DMS79 treated with DMSO at 0.1 percent for 48 hours (cell line): ENCODE measurements at places on chromosomes 2 and 18.

- no peak for DNase-seq
These were observed 107.6 kb downstream of the BIRC6 start for GRCh38 chr2:32464431-32464830.

DNA sequence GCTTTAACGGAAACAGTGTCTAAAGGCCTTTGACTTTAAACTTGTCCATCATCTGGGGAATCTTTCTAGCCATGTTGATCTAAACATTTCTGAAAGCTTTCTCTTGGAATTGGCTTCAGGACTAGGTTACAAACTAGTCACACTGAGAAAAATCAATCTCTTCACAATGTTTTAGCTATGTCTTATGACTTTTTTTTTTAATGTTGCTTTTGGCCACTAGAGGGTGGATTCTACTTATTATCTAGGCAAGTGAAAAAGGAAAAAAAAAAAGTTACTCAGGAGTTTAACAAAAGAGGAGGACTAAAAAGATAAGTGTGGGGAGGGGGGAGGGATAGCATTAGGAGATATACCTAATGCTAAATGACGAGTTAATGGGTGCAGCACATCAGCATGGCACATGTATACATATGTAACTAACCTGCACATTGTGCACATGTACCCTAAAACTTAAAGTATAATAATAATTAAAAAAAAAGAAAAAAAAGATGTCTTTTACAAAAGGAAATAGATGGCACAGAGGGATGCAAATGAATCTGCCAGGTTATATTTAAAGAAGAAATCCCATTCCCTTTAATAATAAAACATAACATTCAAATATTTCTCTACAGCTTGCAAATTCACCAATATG is 160.4 kb upstream of the PID1 start:
- peak; percentile 44 for DNase-seq

GRCh38 chr2:239994086-239994485 is 31.1 kb downstream of the NDUFA10 start:
- DNase-seq = no peak

- DNase-seq = no peak
These were observed 10.1 kb downstream of the UGP2 start for GRCh38 chr2:63851691-63852311.

DNA sequence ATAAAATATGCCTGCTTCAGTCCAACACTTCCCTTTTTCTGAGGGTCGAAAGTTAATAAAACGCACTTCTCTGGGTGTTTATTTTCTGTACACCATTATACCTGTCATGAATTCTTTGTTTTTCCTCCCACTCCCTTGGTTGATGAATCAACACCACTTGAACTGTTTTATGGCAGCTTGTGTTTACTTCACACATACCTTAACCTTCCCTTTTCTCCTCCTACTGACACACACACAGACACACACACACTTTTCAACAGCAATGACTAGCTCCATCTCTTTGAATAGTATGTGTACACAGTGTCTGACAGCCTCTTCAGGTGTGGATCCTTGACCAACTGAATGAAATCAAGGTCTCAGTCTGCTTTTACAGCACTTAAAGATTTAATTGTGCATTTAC is 91.3 kb downstream of the SATB2 start:
- peak; percentile 10 for DNase-seq

- no peak for DNase-seq
These were observed 757.4 kb downstream of the SATB2 start for GRCh38 chr2:198700319-198700718.

DNA sequence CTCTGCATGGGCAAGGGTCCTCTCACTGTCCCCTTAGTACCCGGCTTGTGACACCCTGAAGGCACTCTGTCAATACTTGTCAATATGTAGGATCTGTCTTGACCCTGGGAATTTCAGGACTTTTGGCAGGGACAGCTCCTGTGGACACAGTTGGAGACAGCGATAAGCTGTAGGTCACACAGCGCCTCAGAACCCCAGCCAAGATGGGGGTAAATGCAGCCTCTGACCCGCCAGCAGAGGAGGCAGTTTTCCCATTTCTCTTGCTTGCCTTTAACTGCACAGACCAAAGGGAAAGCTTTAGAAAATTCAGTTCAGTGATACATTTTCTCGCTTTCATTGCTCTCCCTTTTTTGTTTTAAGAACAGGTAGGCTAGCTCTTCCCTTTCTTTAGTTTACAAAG is 54.8 kb upstream of the KLHL29 start:
- no peak for DNase-seq

- no peak for DNase-seq
These were observed 47.9 kb upstream of the CABLES1 start for GRCh38 chr18:23087352-23087751.

DNA sequence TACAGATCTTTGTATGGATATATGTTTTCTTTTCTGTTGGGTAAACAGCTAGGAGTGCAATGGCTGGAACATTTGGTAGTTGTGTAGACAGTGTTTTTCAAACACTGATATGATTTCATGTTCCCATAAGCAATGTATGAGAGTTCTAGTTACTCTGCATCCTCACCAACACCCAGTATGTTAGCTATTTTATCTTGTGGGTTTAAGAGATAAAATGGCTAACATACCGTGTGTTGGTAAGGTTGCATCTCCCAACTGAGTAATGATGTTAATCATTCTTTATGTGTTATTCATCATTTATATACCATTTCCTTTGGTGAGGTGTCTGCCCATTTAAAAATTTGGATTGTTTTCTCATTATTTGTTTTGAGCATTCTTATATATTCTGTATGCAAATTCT is 65.7 kb downstream of the LYPD6B start:
- DNase-seq = no peak

DNA sequence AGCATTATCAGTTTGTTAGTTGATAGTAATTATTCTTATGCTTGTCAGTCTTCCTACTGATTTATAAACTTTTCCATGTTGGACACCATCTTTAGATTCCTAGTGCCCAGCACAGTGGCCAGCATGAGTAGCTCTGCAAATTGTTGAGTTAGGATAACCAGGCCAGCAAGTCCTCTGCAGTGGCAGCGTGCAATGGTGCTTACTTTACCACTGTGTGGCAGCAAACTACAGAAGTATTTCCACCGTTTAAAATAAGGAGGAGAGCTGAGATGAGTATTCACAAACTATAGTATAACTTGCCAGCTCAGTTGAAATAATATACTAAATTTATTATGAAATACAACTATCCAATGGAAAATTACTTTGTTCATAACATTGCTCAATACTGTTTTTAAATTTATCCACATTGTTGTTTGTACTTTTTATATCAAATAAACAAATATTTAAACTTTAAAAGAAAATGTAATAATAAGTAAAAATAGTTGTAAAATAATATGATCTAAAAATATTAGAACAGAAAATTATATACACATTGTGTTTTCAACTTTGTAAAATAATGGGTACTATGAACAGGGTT is 9.3 kb upstream of the THADA start:
- DNase-seq = no peak

DNA sequence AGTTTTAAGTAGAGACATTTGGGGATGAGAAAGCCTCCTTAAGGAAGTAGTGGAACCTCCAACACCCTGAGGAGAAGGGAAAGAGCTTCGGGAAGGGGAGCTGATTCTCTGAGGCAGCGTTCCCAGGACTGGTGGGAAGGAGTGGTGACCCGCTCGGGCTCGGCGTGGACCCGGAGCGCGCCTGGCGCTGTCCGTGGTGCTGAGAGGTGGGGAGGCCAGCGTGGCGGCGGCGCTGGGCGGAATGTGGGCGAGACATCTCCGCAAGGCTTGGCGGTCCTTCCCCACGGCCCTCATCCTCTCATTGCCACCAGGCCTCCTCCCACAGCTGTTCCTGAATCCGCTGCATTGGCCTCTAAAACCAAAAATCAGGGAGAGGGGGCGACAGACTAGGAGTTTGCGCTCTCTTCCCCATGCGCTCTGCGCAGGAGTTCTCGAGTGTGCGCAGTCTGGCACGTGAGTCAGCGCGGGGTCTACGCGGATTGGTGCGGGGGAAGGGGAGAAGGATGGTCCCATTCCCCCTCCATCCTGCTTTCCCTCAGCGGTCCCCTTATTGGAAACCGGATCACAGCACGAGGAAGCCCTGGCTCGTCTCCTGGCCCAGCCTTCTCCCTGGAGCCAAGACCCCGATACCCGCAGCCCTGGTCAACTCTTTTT is 857 bp downstream of the RESP18 start:
- DNase-seq = no peak

- no peak for DNase-seq
These were observed 431.9 kb upstream of the TCF4 start for GRCh38 chr18:56019908-56020307.

DNA sequence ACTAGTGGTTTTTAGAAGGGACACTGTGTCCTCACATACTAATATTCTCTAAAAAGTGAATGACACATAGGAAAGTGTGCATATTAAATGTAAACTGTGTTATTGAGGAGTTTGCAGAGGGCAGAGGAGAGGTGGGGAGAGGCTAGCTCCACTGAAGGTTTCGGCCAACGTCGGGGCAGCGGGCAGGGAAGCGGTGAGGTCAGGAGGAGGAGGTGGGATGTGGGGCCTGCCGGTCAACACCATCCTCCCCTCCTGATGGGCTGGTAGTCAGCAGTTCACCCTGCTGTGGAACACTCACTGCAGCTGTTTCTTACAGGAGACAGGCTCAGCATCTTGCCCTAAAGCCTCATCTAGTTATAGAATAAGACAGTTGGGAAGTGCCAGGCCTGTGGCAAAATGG is 74.2 kb downstream of the ARHGEF4 start:
- no peak for DNase-seq

DNA sequence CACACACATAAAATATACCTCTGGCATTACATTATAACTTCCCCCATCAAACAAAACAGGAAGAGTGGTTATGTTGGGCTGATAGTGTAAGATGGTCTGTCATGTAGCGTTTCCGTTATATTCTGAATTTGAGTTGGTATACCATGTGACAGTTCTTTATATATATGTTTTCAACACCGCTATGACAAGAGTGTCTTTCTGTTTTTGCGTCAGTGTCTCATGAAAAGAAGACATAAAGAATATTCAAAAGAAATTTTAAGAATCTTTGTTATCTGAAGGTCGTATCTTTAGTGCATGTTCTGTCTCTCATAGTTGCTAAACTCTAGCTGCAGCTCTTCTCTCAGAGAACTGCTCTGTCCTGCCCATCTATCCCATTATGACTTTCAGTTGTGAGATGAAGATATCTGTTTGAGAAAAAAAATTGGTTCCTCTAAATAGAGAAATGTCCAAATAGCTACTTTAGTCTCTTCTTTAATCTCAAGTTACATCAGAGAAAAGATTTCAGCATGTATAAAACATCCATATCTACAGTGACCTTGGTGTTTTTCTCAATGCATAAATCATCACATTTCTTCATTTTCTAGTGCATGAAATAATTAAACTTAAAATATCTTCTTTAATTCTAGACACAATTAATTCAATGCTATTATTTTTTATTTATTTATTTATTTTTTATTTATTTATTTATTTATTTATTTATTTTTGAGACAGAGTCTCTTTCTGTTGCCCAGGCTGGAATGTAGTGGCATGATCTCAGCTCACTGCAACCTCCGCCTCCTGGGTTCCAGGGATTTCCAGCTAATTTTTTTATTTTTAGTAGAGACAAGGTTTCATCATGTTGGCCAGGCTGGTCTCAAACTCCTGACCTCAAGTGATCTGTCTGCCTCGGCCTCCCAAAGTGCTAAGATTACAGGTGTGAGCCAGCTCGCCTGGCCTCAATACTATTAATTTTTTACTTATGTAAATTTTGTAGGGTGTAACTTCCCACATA is 24.3 kb upstream of the PSME4 start:
- DNase-seq = no peak

DNA sequence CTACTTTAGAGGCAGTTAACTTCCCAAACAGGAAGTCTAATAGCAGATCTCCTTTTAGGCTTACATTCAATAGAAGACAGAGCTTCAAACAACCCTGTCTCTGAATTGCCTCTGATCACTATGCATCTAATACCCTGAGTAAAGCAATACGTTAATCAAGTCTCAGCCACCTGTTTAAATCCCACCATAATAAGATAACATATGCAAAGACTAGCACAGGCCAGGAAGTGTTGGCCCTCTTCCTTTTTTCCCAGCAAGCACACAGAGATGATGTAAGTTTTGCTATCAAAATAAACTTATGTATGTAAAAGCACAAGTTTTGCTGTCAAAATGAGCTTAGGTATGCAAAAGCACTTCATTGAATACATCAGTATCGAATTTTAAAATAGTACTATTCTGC is 385.5 kb downstream of the RND3 start:
- no peak for DNase-seq

GRCh38 chr2:111670776-111671175 is 213.2 kb downstream of the ANAPC1 start:
- DNase-seq = no peak

DNA sequence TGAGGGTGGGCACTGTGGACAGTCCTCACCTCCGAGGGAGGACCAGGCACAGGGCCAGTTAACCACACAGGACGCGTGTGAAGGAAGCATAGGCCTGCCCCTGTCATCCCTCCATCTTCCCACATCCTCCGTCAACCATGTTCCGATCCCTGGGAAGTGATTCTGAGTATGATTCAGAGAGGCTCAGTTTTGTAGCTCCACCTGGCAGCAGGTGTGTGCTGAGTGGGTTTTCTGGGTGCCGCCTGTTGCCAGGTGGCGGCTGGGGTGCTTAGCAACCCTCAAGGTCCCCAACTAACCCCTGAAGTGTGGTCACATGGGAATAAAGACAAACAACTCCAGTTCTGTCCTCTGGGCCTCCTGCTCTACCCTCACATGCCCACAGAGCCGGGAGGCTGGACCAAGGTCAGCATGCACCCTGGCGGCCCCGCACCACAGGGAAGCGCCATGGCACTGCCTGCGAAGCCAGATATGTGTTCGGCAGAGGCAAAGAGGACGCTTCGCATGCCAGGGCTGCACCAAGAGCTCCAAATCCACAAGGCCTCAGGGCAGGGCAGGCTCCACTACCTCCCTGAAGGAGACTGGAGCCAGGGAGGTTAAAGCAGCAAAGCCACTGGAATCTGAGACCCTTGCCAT is 60.0 kb downstream of the ADCY3 start:
- DNase-seq = peak; percentile 37

GRCh38 chr18:25814841-25815458 is 275.5 kb downstream of the SS18 start:
- DNase-seq = peak; percentile 24

GRCh38 chr18:6750411-6750810 is 20.9 kb downstream of the ARHGAP28 start:
- DNase-seq = no peak

GRCh38 chr2:61793389-61793836 is 60.4 kb downstream of the FAM161A start:
- DNase-seq = no peak

DNA sequence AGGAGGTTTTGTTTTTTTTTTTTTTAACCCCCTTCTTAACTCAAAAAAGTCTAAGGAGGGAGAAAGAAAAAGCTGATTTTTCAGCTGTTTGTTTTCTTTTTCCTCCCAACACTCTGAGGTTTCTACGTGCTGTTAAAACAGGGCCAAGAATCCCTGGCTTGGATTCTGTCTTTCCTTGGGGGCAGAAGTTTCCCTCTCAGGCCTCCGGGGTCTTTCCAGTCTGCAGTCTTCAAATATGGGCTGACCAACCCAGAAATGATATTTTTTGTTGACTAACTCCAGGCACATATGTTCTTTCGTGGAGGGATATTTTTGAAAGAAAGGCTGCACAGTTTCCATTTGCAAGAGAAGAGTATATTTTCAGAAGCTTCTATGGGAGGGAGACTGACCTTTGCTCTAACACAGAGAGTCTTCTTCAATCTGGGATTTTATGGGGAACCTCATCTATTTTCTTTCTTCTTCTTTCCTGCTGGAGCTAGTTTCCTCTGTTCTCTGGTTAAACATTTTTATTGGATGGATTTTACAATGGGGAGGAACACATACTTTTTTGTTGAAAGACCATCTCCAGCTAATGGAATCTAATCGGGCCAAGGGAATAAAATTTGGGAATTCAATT is 93.3 kb upstream of the SPRED2 start:
- no peak for DNase-seq
